Naive thymus-derived CD8-positive, alpha-beta T cell (primary cell): ENCODE measurements at places on chromosomes 12 and 14.

GRCh38 chr12:50745861-50746260 lies 18.0 kb upstream of the ATF1 start:
- no peak for DNase-seq

- no peak for DNase-seq
Observed at GRCh38 chr12:86134561-86134960, 121.6 kb downstream of the MGAT4C start.

DNA sequence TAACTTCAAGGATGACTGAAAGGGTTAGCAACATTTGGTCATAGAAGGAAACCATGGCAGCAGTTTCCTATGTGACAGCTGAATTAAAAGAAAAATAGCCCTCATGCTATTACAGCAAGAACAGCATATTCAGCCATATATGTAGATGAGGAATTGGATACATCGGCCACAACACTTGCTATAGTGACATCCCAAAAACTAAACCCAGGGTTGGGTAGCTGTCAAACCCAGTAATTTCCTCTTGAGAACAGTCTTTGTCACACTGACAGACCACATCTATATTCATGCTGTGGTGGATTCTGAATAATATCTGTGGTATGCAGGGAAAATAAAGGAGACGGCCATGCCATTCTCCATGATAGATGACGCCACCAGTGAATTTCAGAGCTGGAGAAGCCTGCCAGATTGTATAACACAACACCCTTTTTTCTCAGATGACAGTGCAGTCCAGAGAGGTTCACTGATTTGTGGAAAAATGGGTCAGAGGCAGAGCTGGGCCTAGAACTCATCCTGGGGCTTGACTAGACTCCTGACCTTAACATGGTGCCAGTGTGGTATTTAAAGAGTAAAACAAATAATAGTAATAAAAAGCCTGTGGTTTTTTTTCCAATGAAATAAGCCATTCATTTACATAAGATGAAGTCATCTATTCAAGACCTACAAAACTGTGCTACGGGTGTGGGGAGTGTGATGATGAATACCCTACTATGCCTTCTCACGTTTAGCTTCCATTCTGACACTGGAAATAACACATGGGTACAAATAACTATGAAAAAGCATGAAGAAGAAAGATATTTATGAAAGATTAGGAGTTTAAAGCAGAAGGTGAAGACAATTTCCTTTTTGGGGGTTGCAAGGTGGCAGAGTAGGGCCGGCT lies 32.3 kb downstream of the EFCAB11 start:
- no peak for DNase-seq

- no peak for DNase-seq
Observed at GRCh38 chr14:99755629-99756603, 37.3 kb upstream of the EML1 start.

- no peak for DNase-seq
Observed at GRCh38 chr14:74919421-74920165, 3.5 kb downstream of the RPS6KL1 start.

- DNase-seq = no peak
Observed at GRCh38 chr12:59874781-59875180, 279.0 kb downstream of the SLC16A7 start.

DNA sequence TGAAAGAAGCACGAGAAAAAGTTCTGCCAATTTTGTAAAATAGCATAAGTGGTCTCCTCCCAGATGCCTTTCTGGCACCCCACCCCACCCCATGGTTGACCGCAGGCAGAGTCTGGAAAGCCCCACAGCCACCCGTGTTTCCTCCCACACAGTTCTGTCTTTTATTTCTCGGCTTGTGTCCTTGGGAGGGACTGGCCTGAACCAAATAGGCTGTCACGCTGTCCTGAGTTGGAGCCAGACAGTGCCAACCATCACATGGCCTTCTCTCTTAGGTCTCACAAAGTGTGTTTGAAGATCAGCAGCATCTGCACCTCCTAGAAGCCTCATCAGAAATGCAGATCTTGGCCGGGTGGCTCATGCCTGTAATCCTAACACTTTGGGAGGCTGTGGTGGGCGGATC lies 10.2 kb upstream of the LTA4H start:
- DNase-seq = no peak
